ENCODE measurements at places on chromosomes 2 and 18.

DNA sequence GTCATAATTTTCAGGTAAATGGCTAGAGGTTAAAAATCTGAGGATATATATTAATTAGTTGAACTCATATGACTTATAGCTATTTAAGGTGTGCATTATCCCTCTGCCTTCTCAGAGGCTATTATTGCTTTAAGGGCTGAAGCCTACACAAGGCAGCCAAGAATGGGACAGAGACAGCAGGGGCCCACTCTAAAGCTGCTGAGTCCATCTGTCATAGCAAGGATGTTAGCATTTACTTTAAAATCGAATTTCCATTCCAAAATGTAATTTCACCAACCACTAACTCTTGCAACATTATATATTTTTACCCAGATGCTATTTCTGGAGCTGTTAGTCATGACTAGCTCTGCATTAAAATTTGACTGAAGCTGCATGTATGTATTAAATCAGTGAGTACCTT lies 236.3 kb upstream of the FSIP2 start:
- DNase-seq: no peak

DNA sequence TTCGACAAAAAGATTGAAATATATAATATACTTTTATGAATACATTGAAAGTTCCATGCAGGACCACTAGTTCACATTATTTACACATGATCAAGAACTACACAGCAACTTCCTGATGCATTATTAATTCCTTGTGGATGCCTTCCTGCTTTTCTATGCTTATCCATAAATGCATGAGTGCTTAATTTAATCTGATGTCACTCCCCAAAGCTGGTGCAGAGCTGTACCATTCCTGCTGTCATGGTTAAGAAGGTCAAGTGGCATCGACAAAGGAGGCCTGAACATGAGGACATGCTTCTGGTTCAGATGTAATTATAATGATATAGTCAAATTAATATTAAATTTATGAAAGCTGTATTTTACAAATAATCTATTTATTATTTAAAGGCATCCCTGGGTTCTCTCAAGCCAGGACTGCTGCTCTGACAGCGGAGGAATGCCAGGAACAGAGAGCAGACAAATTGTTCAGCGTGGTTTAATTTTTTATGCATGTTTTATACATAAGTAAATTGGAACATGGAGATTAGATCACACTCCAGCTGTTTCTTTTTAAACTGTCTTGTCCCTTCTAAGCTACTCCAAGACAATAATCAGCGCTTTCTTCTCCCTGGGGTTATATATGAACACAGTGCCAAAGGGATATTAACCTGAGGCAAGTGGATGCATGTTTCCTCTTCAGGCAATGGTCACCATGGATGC lies 307.3 kb upstream of the CNTNAP5 start:
- no peak for DNase-seq

- DNase-seq: no peak
These were observed 112.5 kb downstream of the SMAD7 start for GRCh38 chr18:48838166-48838775.

GRCh38 chr2:195360242-195360641 lies 296.8 kb upstream of the SLC39A10 start:
- DNase-seq: no peak

DNA sequence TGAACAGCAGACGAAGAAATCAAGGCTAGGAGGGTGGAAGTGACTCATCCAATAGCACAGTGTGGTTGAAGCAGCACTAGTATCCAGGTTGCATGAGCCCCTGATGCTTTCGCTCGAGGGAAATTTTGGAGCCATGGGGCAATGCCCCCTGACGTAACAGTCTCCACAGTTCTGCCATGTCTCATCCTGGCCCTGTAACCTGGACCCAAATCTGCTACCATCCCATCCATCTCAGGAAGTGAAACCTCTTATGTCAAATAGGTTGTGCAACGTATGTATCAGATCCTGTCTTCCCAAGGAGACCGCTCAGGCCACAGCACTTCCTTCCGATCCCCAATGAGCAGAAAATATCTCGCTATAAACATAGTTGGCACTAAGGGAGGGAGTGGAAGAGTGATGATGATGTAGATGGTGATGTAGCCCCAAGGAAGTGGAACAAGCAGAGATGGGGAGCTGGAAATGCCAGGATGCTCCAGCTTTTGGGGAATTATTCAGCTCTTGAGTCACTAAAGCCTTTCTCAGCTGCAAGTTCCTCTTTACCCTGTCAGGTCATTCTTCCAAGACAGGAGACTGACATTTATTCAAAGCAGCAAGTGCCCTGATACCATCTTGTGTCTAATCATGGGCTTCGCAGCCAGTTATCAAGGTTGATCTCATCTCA lies 3.0 kb upstream of the IL1B start:
- DNase-seq: no peak

DNA sequence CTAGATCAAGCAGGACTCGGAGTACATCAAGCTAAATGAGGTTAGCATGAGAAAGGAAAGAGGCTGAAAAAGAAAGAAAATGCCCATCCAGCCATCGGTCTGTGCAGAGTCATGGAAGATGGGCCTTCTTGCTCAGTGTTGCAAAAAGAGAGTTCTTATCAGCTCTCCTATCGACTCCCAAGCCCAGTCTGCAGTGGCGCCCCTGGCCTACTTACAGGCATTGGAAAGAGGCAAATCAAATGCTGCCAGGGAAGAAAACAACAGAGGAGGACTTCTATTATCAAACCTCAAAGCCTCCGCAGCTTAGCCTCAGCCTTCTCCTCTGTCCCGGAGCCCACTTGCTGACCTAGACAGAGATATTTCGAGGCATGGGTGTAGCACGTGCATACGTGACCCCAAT lies 66.0 kb downstream of the CDH2 start:
- no peak for DNase-seq

DNA sequence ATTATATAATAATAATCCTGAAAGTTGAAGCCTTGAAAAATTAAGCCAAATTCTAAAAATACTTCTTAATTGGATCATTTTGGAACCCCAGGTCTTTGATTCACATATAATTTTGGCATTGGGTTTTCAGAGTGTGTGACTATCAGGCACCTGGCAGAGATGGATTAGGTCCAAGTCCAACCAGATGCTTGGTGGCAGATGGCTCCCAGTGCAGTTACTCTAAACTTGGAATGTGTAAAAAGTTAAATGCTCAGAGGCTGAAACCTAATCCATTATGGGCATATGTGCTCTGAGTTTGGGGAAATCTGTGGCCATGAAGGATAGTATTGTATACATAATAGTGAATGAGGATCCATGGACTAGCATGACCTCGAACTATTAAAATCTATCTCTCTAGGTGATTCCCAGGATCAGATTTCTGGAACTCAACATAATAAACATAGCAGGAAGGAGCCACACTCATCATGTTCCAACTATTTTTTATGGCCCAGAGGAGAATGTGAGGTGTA lies 333.0 kb downstream of the RPRM start:
- DNase-seq: no peak

- DNase-seq: no peak
These were observed 43.3 kb downstream of the WDPCP start for GRCh38 chr2:63545023-63545422.

DNA sequence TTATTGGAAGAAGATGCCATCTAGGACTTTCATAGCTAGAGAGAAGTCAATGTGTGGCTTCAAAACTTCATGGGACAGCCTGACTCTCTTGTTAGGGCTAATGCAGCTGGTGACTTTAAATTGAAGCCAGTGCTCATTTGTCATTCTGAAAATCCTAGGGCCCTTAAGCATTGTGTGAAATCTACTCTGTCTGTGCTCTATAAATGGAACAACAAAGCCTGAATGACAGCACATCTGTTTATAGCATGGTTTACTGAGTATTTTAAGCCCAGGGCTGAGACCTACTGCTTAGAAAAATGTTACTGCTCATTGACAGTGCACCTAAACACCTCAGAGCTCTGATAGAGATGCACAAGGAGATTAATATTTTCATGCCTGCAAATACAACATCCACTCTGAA lies 30.8 kb downstream of the ZNF892 start:
- no peak for DNase-seq

DNA sequence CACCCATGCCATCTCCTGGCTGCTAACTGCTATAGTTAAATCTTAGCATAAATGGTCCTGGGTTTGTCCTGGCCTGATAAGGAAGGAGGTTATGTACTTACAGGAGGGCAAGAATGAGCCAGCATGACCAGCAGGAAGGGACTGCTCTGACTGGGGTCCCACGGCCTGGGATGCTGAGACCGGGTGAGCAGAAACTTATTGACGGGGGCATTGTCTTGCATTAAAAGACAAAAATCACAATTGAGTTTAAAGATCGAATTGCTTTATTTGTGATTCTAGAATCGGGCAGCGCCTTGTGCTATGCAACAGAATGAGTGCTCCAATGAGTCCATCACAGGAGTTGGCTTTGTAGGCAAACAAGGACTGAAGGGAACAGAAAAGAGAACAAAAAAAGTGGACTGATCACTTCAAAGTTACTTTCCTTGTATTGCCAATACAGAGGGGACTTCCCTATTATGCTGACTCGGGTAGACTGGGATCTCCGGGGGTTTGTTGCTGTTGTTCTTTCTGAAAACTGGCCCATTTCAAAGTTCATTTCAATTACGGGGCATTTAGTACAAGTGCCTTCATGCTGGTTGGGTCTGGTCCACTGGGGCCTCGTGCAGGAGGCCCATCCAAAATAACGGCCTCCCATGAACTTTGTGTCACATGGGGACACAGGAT lies 87.1 kb upstream of the SLC66A3 start:
- no peak for DNase-seq

DNA sequence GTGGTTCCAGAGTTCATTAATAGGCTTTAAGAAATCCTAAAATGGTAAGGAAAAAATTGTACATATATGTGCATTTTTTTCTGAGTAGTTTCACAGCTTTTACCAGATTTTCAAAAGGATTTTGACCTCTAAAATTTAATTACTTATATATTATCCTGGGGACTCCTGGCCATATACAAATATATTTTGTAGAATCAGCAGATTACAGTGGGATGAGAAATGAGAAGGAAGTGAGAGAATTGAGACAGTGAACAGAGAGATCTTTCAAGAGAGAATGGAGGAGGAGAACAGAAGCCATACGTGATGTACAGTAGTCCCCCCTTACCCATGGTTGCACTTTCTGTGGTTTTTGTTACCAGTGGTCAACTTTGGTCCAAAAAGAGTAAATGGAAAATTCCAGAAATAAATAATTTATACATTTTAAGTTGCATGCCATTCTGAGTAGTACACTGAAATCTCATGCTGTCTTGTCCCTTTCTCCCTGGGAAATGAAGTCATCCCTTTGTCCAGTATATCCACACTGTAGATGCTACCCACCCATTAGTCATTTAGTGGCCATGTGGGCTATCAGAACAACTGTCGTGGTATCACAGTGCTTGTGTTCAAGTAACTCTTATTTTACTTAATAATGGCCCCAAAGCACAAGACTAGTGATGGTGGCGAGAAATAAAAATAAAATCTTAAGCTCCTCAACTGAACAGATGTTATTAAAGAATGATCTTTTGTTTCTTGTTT lies 130.4 kb upstream of the MYO3B start:
- no peak for DNase-seq

GRCh38 chr2:35503738-35504199 lies 851.8 kb upstream of the CRIM1 start:
- DNase-seq: no peak

- peak; percentile 5 for DNase-seq
These were observed 376.1 kb downstream of the IRS1 start for GRCh38 chr2:226423498-226423960.

DNA sequence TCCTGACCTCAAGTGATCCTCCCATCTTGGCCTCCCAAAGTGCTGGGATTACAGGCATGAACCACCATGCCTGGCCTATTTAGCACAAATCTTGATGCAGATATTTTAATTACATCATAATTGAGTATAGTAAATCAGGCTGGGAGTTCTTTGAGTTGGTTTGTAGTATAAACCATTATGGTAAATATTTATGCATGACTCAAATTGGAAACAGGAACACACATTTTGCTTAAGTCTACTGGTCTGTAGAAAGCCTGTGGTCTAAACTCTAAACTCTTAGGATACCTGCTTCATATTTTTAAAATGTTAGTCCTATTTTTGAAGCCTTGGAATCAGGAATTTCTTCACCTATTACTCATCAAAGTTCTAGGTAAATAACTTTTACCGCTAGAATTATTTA lies 16.8 kb downstream of the ASXL3 start:
- no peak for DNase-seq

DNA sequence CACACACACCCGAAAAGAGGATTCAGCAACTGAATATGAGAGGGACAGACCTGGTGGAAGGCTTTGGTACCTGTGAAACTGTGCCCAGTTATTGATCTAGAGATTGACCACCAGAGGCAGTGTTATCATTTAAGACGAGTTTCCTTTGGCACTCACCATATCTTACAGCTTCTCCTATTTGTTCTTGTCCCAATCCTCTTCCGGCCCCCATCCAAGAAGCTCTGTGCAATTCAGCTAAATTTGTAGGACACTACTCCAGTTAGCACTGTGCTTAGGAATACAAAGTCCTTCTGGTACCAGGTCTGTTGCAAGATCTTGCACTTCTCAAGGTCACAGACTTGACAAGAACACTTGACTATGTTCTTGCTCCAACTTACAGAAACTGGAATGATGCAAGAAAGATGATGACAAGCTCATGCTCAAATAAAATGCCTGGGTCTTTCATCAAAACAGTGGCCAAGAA lies 177.7 kb downstream of the TMEM247 start:
- no peak for DNase-seq

GRCh38 chr2:235300368-235301201 lies 193.3 kb upstream of the AGAP1 start:
- DNase-seq: no peak

DNA sequence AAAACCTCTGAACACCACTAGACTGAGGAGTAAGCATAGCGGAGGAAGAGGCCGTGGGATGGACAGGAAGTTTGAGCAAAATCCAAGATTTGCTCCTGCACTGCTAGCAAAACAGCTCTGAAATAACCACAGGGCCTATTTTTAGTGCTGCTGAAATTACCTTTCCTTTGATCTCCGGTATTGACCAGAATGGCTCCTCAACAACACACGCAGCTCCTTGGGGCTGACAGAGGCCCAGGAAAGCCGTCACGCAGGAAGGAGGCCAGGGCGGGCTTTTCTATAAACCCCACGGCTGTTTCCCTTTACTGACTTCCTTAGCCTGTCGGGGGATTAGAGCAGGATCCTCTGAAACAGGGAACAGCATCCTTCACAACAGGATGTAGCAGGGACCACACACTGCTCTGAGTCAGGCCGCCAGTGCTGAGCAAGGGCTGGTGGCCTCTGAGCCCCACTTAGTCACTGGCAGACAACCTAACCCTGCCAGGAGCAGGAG lies 80.8 kb upstream of the LCLAT1 start:
- peak; percentile 9 for DNase-seq

- no peak for DNase-seq
These were observed 107.4 kb upstream of the ID2 start for GRCh38 chr2:8574196-8575037.

GRCh38 chr2:173407176-173407575 lies 52.5 kb downstream of the CDCA7 start:
- no peak for DNase-seq

GRCh38 chr18:64330931-64331330 lies 182.0 kb upstream of the LINC00305 start:
- no peak for DNase-seq

DNA sequence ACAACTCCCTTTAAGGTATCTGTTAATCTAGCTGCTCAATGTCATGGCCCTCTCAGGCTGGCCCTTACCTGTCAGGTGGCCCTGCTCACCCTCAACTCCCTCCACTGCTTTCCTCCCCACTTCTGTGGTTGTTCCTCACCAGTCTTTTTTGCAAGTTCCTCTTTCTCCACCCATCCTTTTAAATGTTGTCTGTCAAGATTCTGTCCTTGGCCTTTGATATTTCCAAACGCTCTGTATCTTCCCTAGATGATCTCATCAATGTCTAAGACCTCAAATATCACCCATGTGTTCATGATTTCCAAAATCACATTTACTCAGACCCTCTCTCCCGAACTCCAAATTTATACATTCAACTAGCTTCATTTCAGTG lies 3.5 kb downstream of the PTPN2 start:
- no peak for DNase-seq

- no peak for DNase-seq
These were observed 554.6 kb downstream of the DSC3 start for GRCh38 chr18:30487962-30488361.
